ENCODE measurements at places on chromosomes 1 and 21.
A peak's percentile ranks its signal among the peaks of the same experiment; 100 is the strongest.

DNA sequence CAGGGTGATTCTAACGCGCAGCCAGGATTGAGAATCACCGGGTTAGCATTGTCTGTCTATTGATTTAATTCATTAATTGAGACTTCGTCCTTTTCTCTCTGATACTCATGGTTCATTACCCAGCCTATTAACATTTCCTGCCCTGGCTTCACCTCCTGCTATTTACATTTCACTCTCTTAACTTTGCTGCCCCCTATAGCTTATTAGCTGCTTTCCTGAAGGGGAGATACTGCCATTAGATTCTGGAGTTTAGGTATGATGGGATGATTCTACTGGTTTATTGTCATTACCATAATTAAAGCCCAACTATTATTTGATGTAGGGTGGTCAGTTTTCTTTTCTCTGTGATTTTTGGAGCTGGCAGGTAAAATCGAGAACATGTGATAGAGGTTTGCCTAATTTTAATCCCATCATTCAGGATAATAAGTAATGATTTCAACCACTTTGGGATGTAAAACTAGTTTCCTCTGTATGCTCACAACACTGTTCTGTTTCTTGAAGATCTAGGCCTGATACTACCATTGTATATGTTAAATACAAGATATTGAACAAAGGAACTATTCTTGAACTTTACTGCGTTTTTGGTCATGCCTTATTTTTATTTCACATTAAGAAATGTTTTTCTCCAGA lies 6.4 kb downstream of the PPP2R5A start:
- DNase-seq = peak; percentile 63

- DNase-seq = no peak
Observed at GRCh38 chr1:12356004-12356890, 126.4 kb downstream of the VPS13D start.

- DNase-seq = no peak
Observed at GRCh38 chr1:228786361-228787129, 51.3 kb downstream of the RHOU start.

- no peak for DNase-seq
Observed at GRCh38 chr1:241849345-241849695, 1.3 kb downstream of the EXO1 start.

DNA sequence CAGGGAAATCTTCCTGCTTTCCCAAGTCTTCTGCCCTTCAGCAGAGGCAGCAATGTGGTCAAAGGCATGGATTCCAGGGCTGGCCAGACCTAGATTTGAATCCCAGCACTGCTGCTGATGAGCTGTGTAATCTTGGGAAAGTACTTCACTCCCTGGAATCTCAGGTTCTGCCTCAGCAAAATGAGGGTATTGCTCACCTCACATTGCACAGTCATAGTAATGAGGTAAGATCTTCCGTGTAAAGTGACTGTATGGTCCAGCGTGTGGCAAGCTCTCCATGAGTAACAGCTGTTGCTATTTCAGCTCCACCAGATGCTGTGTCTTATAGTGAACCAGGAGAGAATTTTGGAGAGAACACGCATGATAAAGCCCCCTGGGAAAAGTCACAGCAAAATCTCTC lies 56.1 kb upstream of the F3 start:
- no peak for DNase-seq

- DNase-seq = peak; percentile 82
Observed at GRCh38 chr1:111733183-111733991, 5.8 kb downstream of the INKA2 start.
